ENCODE measurements at places on chromosomes 6 and 20.

- DNase-seq = no peak
Observed at GRCh38 chr6:10413850-10414738, 780 bp downstream of the TFAP2A start.

GRCh38 chr20:32333181-32333987 is 24.7 kb upstream of the ASXL1 start:
- DNase-seq = no peak

GRCh38 chr20:44382641-44383040 is 27.1 kb downstream of the HNF4A start:
- no peak for DNase-seq

DNA sequence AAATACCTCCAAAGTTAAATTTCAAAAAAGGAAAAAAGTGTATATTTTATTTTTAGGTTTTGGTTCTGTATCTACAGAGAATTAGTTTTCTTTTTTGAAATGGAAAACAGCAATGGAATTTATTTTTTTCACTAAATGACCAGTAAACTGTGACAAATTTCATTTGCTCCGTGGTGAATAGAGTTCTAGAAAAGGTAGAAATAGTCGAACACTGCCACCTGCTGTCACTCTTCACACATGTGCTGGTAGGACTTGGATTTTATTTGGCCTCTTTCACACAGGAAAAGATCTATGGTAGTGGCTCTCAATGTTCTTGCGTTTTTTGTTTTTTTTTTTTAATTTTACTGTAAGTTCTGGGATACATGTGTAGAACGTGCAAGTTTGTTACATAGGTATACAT is 312.5 kb downstream of the EYA4 start:
- no peak for DNase-seq

DNA sequence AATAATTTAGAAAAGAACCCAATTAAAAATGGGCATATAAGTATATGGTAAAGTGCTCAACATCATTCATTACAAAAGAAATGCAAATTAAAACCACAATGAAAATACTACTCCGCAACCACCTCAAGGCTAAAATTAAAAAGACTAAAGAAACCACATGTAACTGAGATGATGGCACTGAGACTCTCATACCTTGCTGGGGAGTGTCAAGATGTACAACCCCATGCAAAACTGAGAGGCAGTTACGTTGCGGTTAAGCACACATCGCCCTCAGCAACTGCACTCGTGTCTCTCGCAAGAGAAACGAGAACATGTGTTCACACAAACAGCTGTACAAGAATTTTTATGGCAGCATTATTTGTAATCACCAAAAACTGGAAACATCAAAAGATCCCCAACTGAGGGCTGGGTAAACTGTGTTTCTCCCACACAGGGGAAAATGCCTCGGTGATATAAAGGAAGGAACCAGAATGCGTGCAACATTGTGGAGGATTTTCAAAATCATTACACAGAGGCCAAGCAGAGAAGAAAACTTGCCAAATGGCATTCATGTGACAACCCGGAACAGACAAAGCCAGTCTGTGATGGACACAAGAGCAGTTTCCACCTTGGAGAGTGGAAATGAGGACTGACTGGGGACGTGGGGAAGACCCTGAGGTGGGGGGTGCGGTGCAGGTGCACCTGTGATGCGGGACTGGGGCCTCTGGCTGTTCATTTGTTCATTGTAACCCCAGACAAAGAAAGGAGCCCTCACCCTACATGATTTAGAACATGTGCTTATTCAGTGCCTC is 144.9 kb downstream of the WDR27 start:
- DNase-seq = no peak

DNA sequence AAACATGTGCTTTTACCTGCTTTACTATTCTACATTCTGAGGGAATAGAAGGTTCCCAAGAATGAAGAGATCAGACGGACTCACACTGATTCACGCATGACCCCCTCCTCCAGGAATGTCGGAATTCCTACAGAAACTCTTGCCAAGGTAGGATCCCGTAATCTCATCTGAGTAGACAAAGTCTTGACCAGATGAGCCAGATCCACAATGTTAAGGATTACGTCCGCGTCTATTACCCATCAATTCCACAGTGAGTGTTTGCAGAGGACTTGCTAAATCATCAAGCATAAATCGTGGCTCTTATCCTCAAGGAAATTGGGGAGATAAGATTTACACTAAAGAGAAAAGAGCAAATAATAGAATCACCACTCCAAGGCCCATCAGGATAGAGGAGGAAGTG is 245.9 kb upstream of the FOXQ1 start:
- no peak for DNase-seq

- no peak for DNase-seq
Observed at GRCh38 chr6:111032484-111033140, 50.8 kb downstream of the RPF2 start.

GRCh38 chr6:121691126-121691551 is 255.7 kb downstream of the GJA1 start:
- DNase-seq = no peak

GRCh38 chr6:13288481-13288880 is 39.9 kb downstream of the TBC1D7 start:
- no peak for DNase-seq

- DNase-seq = no peak
Observed at GRCh38 chr6:4370066-4370465, 234.7 kb upstream of the ECI2 start.

DNA sequence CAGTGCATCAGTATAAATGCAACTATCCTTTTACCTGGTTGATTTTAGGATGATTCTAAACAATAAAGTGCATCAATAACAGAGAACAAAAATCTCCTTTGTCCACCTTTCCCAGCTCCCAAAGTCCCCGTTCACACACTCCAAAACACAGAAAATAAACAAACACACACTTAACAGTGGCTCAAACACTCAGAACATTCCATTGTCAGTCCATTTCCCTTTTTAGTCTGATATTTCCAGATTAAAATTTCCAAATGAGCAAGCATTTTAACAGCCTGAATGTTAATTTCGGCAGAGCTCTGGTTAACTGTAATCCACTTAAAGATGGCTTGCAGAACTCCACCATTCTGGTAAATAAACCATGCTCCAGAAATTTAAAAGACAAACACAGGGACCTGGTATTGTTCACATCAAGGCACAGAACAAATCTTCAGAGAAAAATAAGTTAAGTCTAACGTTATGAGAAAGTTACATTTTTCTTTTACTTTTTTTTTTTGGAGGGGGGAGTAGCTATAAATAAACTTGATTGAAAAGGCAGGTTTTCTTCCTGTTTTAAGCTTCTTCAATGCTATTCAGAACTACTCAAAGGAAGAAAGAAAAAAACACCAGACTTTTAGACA is 100.8 kb downstream of the DST start:
- no peak for DNase-seq

GRCh38 chr6:125546841-125547251 is 202.6 kb upstream of the HEY2 start:
- DNase-seq = no peak

- peak; percentile 88 for DNase-seq
Observed at GRCh38 chr20:4091490-4092479, 76.4 kb upstream of the RNF24 start.

DNA sequence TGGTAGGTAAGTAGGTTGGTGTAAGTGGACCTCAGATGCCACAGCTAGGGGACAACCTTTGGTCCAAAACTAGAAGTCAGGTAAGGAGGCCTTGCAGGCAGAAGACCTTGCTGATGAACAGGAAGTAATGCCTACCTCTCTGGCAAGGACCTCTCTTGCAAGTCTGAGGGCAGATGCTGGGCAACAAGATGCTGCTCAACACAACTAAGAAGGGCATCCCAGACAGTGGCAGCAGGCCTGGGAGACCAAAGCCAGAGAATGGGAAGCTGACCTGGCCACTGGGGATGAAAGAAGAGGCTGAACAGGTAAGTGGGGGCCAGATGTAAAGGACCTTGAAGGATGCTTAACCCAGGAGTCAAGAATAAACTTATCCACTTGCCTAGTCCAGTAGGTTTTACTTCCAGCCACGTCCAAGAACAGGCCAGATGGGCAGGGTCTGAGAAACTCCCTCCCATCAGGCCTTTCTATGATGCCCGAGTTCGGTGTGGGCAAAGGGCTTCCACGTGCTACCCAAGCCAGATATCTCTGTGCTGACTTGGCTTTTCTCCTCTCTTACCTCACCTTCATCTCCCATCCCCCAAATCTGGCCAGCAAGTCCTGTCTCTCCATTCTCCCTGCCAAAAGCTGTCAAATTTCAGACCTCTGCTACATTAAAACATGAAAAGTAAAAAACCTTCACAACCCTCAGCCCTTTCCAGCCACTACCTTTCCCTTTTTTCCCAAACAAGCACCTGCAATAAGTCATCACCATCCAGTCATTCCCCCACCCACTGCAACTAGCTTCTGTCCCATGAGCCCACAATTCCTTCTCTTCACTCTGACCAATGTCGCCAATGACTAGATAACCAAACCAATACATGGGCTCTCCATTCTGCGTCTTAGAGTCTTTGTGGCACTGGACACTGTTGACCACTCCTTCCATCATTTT is 11.5 kb upstream of the PLCG1 start:
- no peak for DNase-seq

DNA sequence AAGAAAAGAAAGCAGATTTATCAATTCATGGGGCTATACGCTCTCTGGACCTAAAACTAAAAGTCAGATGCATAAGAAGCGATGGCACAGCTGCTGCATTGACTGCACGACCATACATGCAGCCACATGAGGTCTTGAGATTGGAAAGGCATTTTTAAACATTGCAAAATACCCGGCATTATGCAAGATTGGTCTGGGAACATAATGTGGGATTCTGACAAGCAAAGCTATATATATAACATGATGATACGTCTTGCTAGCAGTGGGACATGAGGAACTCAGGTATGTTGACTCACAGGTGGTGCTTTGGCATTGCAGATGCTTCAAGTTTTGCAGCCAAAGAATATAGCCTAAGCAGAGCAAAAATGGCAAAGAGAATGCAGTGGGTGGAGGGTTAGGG is 55.1 kb downstream of the SAMD3 start:
- DNase-seq = no peak

- DNase-seq = peak; percentile 86
Observed at GRCh38 chr6:152636609-152637295, 410 bp downstream of the SYNE1 start.

DNA sequence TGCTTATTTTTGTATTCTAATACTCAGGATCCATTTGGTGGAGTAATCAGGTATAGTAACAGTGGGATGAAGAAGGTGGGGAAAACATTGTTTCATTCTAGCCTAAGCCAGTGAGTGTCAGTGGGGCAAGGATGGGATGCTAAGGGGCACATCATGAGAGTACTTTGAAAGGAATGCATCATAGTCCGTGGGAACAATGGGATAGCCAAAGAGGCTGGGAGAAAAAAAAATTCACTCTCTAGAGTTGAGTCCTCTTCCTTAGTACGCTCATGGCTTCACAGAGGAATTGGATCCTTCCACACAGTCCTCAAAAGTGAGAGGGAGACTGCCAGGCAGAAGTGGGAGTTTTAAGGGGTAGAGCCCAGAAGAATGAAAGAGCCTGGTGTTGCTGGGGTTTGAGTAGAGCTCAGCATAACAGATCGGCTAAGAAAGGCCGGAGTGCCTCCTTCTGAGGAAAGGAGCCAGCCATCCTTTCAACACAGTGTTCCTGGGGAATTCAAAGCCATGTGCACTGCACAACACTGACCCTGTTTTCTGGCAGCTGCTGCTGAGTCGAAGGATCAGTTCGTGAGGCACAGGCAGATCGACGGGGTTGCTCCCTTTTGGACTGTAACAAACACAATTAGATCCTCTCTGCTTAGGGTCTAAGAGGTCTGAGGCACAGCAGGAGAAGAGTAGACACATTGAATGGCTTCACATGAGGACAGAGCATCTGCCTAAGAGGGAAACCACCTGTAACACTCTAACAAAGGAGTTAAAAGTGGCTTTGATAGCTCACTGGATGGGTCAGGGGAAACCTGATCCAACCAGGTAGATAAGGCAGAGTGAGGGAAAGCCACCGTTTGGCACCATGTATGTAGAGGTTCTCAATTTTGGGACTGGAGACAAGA is 61.2 kb downstream of the ELOVL5 start:
- DNase-seq = no peak

DNA sequence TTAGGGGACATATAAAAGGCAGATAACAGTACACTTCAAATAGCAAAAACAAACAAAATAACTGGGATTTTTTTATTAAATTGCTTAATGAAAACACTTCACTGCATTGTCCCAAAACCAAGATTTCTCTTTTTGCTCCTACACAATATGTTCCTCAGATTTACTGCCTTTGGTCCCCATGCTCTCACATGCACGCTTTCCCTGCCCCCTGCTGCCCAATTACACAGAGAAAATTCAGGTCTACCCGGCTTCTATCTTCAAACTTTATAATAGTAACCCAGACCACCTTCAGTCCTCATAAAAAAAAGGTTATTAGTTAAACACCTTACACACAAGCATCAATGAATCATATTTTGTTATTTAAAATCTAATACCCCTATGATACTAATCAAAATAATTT is 673.8 kb upstream of the HS3ST5 start:
- DNase-seq = no peak

DNA sequence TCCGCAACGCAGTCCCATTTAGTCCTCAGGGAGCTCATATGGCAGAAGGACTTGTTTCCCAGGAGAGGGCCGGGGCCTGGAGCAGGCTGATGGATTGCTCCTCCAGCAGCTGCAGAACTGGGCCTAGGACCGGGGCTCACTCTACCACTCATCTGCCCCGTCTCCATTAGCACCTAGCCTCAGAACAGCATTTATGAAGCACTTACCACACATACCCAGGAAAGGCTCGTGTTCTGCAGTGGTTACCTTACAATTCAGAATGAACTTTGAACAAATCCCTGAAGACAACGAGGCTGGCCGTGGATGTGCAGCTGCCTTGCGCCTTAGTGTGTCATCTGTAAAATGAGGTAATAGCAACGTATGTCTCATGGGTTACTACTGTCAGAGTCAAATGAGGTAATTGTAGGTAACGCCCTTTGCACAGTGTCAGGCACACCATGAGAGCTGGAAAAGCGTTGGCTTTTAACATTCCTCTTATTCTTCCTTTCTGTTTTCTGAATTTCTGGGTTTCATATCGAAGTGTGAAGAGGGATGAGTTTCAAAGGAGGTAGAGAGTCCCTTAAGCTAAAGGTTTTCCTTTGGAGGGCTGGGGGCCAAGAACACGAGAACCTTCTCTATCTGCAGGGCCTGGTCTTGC is 46.3 kb upstream of the CD93 start:
- no peak for DNase-seq

- DNase-seq = no peak
Observed at GRCh38 chr6:149334682-149335160, 17.2 kb downstream of the TAB2 start.

DNA sequence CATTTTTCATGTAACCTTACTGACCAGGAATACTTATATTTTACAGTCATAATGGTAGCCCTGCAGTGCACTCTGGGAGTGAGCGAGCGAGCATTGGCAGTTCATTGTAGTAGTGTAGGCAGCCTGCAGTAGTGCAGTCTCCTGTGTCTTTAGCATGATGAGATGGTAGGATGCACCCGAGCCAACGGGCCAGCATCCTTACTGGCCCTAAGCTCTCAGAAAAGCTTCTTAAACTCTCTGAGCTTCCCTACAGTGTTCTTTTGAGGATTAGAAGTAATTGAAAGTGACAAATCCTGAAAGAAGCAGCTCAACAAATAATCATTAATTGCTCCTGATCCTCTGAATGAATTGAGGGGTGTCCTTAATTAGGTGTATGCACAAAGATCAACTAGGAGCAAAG is 20.9 kb downstream of the SLC9A8 start:
- DNase-seq = no peak

DNA sequence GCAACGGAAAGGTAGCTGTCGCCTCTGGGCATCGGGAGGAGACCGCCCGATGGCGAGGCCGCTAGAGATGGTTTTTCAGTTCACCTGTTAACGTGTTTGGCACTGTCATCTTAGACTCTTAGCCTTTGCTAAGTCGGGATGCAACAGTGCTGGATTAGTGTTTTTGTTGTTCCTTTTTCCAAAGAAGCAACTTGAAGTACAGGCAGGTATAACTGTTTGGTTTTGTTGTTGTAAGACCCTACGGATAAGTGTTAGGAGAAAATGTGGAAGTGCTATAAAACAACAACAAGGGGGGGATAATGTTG is 723 bp downstream of the MANEA start:
- DNase-seq = no peak
